ENCODE measurements at places on chromosomes 12 and 14.

- DNase-seq, result no peak
Measured at GRCh38 chr12:104452087-104452486, 4.7 kb upstream of the CHST11 start.

DNA sequence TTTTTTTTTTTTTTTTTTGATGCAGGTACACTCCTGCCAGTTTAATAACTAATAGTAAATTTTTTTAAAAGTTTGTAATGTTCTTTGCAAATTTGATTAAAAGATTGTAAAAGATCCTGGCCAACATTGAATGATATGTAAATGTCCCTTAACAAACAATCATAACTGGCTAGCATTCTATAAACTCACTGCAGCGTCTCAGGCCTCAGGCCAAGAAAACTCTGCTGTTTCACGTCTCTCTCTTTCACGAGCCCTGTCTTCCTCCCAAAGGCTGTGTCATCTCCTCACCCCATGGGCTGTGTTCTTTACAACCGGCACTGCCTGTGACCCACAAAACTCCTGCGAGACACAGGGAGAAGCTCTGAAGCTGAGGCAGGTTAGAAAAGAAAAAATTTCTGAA, 103.3 kb downstream of the NUAK1 start:
- DNase-seq, result no peak

- no peak for DNase-seq
Measured at GRCh38 chr14:89702073-89702875, 252.3 kb downstream of the EFCAB11 start.

DNA sequence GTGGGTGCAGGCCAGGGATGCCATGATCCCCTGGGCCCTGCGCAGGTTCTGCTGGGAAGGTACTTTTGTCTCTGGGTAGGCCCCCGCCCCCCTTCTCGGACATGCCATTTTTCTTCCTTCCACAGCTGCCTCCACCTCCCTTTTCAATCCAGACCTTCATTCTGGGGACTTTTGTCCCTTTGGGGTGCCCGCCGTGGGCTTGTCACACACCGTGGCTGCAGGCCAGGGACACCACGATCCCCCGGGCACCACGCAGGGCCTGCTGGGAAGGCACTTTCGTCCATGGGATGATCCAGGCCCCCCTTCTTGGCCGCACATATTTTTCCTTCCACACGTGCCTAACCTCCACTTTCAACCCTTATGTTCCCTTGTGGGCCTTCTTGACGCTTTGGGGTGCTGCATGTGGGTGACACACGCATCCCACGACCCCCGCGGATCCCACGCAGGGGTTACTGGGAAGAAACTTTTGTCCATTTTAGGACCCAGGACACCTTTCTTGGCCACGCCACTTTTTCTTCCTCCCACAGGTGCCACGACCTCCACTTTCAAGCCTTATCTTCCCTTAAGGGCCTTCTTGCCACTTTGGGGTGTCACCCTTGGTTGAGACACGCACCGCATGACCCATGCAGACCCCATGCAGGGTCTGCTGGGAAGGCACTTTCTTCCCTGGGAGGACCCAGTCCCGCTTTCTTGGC, 272.5 kb downstream of the ALG10 start:
- no peak for DNase-seq

DNA sequence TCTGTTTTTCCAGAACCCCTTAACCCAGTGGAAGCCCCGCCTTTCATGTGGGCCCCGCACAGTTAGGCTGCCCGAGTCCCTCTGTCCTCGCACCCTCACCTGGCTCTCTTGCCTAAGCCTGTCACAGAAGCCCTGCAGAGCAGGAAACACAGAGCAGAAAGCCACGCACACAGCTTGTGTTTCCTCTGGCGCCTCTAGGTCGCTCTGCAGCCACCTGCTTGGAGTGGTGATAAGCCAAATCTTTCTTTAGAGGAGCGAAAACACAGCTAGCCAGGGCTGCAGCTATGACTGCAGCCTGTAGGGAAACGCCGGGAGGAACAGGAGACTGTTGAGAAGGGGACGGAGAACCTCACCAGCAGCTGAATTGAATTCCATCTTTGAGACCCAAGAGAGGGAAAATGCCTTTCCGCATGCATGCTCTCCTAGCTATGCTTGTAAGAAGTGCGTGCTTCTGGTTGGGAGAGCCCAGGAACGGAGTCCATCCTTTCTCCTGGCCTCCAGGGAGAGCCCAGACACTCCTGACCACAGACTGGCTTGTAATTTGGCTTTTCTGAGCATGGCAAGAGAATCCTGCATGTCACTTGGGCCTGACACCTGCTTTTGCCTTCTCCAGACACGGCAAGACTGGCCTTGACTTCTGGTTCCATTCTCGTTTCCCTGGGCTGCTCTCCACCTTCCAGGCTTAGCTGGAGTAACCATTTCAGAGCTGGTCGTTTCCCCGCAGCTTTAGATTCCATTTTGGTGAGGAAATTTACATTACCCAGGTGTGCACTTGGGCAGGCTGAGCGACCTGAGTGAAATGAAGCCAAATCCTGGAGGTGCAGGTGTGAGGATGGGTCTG, 301.6 kb downstream of the CACNA1C start:
- DNase-seq, result no peak

DNA sequence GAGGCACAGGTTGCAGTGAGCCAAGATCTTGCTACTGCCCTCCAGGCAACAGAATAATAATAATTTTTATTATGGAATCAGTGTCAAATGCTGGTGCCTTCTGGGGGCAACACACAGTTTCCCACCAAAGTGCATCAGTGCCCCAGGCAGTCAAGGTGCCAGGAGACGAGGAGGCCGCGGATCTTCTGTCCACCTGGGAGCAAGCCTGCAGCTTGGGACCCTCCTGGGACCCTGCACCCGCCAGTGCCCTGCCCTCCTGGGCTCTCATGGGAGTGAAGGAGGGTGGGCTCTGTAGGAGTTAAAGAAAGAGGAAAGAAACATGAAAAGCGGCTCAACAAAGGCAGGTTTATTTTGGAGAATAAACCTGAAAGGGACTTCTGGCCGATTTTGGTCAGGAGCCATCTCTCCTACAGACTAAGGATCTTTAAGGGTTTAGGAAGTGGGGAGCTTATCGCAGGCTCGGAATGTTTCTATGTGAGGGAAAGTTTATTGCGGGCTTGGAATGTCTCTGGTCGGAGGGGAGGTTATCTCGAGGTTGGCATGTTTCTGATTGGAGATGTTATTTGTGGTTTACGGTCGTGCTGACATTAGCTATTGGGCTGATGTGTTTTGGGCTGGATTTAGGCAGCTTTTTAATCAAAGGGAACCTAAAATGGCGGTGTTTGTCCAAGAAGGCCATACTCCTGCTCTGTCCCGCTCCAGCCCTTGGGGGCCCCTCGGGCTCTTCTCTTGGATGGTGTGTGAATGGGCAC, 1.1 kb upstream of the ASPG start:
- DNase-seq, result no peak

DNA sequence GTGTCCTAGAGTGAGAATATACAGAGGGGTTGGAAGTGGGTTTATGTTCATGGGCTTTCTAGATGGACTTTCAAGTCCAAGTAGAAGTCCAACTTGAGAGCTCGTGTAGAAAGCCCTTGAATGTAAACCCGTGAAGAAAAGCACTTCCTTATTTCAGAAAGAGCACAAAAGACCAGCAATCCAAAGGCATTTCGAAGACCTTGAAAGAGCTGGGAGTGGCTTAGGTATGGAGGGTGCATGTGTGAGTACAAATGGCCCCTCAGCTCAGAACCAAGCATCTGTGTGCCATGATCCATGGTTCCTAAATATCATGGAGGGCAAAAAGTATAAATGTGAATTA, 160.7 kb downstream of the ETV6 start:
- DNase-seq, result no peak

- DNase-seq, result no peak
Measured at GRCh38 chr14:53946404-53947093, 10.1 kb downstream of the BMP4 start.

DNA sequence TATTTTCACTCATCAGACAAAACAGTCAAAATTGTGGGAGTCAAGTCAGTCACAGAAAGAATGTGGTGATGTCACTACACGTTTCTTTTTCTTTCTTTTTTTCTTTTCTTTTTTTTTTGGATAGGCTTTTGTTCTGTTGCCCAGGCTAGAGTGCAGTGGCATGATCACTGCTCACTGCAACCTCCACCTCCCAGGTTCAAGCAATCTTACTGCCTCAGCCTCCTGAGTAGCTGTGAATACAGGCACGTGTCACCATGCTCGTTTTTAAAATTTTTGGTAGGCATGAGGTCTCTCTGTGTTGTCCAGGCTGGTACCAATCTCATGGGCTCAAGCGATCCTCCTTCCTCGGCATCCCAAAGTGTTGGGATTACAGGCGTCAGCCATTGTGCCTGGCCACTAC, 2.3 kb downstream of the CLECL1 start:
- DNase-seq, result no peak

- DNase-seq, result no peak
Measured at GRCh38 chr14:45361727-45362126, 108.7 kb upstream of the MIS18BP1 start.

GRCh38 chr12:77940567-77940966, 109.9 kb downstream of the NAV3 start:
- no peak for DNase-seq

DNA sequence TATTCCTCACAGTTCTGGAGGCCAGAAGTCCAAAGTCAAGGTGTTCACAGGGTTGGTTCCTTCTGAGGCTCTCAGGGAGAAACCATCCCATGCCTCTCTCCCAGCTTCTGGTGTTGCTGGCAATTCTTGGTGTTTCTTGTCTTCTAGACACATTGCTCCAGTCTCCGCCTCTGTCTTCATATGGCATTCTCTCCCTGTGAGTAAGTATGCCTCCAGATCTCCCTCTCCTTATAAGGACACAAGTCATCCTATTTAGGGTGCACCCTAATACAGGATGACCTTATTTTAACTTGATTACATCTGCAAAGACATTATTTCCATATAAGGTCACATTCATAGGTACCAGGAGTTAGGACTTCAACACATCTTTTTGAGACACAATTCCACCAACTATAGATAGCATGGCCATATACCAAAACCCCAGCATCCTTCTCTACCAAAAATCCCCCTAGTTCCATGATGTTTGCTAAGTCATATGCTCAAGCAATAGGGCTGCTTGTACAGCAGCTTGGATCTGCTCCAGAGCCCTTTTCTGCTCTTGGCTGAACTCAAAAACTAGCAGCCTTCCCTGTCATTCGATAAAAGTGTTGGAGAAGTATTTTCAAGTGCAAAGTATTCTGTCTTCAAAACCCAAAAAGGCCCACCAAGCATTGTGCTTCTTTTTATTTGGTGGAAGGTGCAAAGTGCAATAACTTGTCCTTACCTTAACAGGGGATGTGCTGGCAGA, 79.2 kb upstream of the CMKLR1 start:
- no peak for DNase-seq

GRCh38 chr12:132197581-132198354, 53.5 kb downstream of the NOC4L start:
- DNase-seq, result no peak

DNA sequence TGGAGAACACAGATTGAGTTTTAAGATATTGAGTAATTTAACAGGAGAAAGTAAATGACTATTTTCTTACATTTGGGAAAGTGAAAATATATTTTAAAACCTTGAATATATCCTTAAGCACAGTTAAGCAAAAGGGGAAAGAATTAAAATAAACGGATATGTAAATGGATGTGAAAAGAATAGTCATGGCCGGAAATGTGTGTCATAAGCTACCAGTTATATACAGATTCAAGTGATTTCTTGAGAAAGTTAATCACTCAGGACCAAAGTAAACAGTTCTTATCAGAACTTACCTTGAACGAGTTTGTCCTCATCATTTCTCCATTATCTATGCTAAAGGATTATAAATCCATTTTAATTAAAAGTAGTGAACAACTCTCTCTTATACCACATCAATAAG, 33.4 kb downstream of the C12orf75 start:
- DNase-seq, result no peak

DNA sequence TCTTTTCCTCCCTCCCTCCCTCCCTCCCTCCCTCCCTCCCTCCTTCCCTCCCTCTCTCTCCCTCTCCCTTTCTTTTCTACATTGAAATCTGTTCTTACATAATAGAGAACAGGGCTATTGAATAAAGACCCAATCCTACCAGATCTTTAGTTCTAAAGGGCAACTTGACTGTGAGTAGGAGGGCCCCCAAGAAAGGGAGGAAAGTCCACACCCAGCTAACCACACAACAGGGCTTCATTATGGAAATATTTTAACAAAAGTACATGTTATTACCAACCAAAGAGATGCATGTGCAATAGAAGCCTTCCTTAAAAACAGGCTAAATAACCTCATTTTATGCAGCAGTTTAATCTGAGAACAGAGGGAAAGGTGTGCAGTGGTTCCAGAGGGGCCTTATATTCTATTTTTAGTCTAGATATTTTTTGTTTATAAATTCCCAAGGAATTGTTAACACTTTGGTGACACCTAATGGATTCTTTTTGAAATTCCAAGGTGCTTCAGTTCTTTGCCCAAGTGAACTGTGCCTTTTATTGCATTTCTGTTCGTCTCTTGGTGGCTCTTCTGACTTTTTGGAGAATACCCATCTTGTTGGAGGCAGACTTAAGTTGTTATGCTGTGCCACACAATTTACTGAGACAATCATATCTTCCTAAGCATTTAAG, 63.0 kb downstream of the GNS start:
- no peak for DNase-seq

DNA sequence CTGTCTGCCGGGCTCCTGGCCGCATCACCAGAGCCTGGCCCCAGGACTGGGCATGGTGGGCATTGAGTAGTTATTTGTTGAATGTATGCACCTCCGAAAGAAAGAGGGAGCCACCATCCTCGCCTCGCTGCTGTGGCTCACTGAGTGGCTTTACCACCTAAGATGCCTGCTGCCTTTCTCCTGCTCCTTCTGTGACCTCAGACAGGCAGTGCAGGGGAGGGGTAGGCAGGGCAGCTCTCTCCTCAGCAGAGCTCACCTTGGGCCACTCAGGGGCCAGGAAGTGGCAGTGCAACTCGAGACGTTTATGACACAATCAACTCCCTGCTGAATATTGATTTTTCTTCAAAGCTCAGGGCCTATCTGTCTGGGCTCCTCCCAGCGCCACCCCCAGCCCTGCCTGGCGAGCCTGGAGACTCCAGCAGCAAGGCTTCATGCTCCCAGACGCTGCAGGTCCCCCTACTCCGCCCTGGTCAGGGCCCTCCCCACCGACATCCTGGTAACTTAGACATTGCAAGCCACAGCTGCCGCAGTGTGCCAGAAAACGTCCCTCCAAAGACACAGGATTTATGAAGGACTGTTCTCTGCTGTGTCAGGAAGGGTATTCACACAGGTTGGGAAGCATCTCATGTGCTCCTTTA, 84.3 kb upstream of the DIO3 start:
- no peak for DNase-seq

GRCh38 chr12:117261247-117261646, 71.0 kb upstream of the FBXO21 start:
- no peak for DNase-seq

- DNase-seq, result no peak
Measured at GRCh38 chr12:120767071-120768024, 41.7 kb downstream of the ACADS start.

DNA sequence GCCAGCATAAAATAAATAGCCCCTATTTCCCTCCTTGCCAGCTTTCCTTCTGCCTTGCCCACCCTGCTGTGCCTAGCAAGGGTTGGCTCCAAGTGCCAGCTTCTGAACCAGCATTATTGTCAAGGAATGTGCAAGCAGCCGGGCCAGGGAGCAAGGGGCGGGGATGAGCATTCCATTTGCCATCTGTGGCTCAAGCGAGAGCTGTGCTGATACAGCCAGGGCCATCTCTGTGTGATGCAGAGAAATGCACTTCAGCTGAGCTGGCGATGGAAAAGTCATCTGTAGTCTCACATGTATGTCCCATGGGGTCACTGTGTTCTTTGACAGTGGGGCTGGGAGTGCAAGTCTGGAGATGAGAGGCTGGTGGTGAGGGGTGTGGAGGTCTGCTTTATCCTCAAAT, 137.3 kb downstream of the SUDS3 start:
- DNase-seq, result no peak

Measured in GM06990 (cell line).